ENCODE measurements at places on chromosomes 2 and 18.

- no peak for DNase-seq
These were observed 60.2 kb downstream of the MYT1L start for GRCh38 chr2:2270808-2271415.

GRCh38 chr2:217611056-217611455, 391.7 kb downstream of the TNS1 start:
- DNase-seq: no peak

DNA sequence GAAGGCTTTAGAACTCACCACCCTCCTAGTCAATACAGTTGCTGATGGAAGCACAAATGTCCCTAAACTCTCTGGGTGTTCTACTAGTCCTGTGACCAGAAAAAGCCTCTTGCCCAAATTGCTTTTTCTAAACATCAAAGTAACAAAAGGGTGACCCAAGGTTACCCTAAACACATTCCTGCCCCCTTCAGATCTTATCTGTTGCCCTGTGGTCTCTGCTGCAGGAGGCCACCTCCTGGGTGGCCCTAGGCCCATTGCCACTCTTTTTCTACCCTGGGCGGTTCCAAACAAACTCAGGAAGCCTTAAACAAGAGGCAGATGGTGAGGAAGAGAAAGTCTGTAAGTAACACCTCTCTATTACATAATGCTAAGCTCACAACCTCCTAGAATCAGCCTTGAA, 3.3 kb downstream of the RNF152 start:
- DNase-seq: no peak

DNA sequence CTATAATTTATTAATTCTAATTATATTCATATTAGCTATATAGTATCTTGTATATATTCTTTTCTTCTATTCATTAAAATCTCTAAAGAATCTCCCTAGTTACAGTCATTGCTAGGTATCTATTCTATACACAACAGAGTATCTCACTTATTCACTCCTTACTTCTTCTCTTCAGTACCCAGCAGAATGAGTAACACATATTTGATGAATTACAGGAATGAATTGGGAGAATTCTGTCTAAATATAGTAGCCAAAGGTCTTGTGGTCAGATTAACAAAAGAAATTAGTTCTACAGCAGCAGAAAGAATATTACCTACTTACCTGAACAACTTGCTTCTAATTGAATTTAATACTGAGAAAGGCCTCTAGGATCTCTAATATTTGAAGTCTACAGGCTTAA, 758.0 kb upstream of the ZEB2 start:
- DNase-seq: no peak

- DNase-seq: no peak
These were observed 343.1 kb upstream of the CDH2 start for GRCh38 chr18:28519997-28520396.

DNA sequence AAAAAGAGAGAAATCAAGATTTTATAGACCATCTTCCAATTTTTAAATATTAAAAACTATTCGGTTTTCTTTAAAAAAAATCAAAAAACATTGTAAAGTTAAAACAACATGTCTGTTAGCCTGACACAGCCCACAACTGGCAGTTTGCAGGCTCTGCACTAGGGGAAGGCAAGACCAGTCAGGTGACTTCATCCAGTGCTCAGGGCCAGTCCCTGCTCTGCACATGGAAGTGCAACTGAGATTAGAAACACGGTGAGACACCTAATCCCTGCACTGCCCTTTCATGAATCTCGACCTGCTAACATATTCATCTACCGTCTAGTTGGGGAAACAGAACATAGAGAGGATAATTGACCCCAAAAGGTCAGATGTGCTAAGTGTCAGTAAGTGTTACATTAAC, 135.2 kb downstream of the BARD1 start:
- DNase-seq: no peak

DNA sequence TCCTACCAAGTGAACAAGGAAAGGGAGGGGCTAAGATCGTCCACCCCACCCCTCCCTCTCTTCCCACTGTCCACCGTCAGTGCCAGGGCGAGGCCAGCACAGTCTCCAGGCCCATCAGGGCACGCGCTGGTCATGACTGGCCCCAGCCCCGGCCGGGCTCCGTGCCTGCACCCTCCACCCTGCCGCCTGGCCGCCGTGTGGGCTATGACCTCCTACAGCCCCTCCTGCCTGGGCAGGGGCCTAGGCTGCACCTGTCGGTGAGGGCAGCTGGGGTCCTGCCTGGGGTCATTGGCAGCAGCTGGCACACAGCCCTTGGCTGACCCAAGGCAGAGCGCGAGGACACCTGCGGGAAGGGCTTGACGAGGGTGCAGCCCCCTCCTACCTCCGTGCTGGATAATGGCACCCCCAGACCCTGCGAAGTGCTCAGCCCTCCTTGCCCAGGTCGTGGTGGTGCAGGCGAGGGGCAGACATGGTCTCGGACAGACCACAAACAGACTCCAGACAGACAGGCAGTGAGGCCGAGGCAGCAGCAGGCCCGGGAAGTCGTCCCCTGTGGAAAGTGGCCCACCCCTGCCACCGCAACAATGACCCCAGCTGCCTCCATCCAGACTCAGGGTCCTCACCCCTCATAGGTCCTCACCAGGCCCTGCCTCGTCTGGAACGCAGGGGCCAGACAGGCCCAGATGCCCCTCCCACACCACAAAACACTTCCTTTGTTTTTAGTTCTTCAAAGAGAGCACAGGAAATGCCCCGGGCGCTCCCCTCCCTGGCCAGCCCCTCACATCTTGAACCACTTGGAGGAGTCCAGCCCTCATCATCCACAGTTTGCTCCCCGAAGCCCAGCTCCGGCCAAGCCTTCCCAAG, 43.1 kb upstream of the GPC1 start:
- DNase-seq: no peak

- DNase-seq: no peak
These were observed 28.8 kb upstream of the EVA1A start for GRCh38 chr2:75589391-75590105.

- DNase-seq: no peak
These were observed 71.3 kb upstream of the ACKR3 start for GRCh38 chr2:236498369-236498768.

DNA sequence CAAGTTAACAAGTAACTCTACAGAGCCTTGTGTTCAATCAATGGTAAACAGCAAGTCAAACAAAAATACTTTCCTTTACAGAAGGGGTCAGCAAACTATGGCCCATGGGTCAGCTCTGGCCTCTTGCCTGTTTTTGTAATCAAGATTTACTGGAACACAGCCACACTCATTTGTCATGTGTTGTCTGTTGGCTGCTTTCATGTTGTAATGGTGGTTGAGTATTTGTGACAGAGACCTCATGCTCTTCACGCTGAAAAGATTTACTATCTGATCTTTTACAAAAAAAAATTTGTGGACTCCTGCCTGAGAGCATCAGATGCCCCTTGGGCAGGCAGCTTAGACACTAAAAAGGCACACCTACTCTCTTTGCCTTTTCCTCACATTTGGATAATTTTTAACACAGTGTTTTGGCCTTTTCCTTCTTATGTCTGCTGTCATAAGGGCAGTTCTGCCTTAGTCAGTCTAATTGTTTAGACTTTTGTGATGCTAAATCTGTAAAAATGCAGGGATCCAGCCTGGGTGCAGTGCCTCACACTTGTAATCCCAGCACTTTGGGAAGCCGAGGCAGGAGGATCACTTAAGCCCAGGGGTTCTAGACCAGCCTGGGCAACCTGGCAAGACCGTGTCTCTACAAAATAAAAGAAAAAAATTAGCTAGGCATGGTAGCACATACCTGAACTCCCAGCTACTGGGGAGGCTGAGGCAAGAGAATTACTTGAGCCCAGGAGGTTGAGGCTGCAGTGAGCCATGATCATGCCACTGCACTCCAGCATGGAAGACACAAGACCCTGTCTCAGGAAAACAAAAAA, 18.3 kb downstream of the IL1B start:
- no peak for DNase-seq

DNA sequence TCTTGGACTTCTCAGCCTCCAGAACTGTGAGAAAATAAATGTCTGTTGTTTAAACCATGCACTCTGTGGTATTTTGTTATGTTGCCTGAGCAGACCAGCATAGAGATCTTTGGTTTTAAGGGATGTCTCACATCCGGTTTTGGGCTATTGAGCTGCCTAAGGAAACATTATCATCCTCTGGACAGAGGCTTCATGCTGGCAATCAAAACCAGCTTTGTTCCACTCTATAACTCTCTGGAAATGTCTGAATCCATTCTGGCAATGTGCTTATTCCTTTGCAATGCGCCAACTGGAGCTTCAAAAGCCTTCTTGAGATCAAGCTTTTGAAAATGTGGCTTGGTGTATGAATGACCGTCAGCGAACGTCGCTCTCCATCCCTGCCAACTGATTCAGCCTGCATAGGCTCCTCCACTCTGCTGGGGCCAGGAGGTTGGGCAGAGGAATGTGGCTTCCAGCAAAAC, 183.6 kb upstream of the MGAT5 start:
- no peak for DNase-seq

GRCh38 chr2:229920011-229920641, 1.7 kb downstream of the TRIP12 start:
- peak; percentile 34 for DNase-seq

GRCh38 chr2:234272069-234272850, 221.8 kb downstream of the SPP2 start:
- DNase-seq: peak; percentile 22

DNA sequence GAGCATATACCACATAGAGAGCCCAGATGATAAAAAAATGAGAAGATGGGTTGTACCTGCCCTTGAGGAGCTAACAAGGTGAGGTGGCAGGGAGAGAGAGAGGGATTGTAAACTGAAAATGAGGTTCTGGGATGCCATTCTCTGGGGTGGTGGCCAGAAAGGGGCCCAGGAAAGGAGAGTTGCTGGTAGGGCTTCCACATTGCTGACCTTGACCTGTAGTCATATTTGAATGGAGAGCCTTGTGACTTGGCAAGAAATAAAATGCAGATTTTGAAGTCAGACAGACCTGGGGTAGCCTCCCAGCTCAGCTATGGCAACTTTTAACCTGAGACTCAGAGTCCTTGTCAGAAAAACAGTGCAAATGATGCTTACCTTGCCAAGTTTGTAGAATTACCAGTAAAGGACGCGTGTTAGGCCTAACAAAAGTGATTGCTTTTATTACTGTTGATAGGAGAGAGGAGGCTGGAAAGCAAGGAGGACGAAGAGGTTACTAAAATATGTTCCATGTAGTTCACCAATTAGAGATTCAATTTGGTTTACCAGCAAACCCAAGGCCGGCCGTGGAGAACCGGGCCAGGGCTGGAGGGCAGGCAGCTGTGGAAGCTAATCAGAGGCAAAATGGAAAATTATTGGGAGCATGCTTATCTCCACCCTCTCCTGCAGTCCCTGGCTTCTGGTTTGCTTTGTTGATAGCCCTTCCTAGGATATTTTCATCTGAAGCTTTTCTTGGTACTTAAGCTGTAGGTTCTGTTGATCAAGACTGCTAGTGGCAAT, 3.9 kb downstream of the NPAS2 start:
- no peak for DNase-seq

- DNase-seq: no peak
These were observed 274.8 kb upstream of the NCKAP5 start for GRCh38 chr2:133843091-133843490.

GRCh38 chr18:44824884-44825283, 144.2 kb downstream of the SETBP1 start:
- DNase-seq: no peak

GRCh38 chr2:25981596-25982272, 563 bp downstream of the KIF3C start:
- no peak for DNase-seq

GRCh38 chr18:62781262-62781661, 65.9 kb downstream of the PHLPP1 start:
- no peak for DNase-seq

DNA sequence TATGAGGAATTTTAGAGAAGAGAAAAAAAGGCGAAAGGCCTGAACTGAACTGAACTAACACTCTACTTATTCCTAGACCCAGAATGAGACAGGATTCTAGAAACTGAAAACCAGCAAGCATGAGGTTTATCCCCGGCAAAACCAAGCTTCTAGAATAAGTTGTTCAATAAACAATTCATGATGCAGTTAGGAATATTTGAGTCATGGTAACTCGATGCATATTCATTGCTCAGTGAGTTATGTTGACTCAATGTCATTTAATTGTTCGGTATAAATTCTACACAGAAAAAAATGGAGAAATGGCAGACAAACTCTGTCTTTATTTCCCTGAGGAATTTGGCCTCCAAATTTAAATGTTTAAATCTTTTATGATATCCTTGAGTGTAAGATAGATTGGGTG, 321.5 kb downstream of the SATB2 start:
- no peak for DNase-seq

DNA sequence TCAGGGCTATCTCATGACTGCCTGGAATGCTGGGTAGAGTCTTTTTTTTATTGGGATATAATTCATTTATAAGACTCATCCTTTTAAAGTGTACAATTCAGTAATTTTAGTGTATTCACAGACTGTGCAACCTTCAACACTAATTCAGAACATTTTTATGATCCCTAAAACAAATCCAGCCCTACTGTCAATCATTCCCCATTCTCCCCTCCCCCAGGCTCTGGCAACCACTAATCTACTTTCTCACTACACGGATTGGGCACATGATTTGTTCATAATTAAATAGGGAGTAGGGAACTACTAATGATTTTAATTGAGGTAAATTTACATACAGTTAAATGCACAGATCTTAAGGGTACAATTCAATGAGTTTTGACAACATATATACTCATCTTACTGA, 225.7 kb downstream of the CDCA7 start:
- DNase-seq: no peak

DNA sequence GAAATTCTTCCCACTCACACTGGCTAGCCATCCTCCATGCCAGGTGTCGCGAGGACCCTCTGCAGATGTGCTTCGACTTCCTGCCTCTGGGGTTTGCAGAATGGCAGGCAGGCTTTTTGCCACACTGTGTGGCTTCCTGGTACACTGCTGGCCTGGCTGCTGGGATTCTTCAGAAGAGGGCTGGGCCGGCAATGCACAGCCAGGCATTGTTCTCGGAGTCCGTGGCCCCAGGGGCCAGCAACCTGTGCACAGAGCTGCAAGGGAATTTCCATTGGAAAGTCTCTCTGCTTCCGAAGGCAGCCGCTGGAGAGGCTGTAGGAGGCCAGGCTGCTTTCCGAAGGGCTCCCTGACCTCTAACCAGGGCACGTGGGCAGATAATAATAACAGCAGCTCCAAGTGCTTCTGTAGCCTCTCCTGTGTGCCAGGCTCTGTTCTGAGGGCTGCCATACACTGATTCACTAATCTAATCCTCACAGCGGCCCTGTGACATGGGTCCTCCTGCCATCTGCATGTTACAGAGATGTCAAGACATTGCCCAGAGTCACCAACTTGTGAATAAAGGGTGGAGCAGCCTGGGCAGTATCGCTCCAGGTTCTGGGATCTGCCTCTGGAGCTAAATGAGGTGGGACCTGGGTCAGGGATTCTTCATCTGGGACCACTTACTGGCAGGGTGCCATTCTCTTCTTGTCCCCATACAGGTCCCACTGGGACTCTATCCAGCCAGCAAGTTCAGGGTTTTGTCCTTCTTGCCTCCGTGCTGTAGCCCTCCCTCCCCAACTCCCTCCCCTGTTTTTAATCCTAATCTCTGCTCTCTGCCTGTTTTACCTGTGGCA, 5.0 kb downstream of the LDLRAD4 start:
- DNase-seq: no peak

GRCh38 chr2:16202266-16203020, 262.1 kb downstream of the MYCN start:
- no peak for DNase-seq

- no peak for DNase-seq
These were observed 17.7 kb upstream of the SP3 start for GRCh38 chr2:173982918-173983317.

- no peak for DNase-seq
These were observed 62.3 kb downstream of the TRIB2 start for GRCh38 chr2:12778811-12779579.
